T-helper 17 cell (primary cell): ENCODE measurements at places on chromosomes 5 and 9.

- peaks cover 53% of the 10 kb centered on the region for H3K27me3 ChIP-seq
Measured at GRCh38 chr5:150079909-150080461, 6.4 kb downstream of the CSF1R start.

- H3K36me3 ChIP-seq = no peaks in the 10 kb centered on the region
- peaks cover 10% of the 10 kb centered on the region for H3K27me3 ChIP-seq
- H3K4me3 ChIP-seq = no peak overlapping the region
- DNase-seq = no peak
- H3K27ac ChIP-seq = no peak overlapping the region
Measured at GRCh38 chr9:38208206-38208901, 139.3 kb upstream of the SHB start.

- peak overlapping the region; percentile 97 for H3K4me3 ChIP-seq
- no peak for DNase-seq
- H3K36me3 ChIP-seq = peaks cover 9% of the 10 kb centered on the region
- H3K27me3 ChIP-seq = no peaks in the 10 kb centered on the region
- peaks cover 67% of the 10 kb centered on the region for H3K4me1 ChIP-seq
Measured at GRCh38 chr9:127974769-127975261, 6.0 kb downstream of the EEIG1 start.

DNA sequence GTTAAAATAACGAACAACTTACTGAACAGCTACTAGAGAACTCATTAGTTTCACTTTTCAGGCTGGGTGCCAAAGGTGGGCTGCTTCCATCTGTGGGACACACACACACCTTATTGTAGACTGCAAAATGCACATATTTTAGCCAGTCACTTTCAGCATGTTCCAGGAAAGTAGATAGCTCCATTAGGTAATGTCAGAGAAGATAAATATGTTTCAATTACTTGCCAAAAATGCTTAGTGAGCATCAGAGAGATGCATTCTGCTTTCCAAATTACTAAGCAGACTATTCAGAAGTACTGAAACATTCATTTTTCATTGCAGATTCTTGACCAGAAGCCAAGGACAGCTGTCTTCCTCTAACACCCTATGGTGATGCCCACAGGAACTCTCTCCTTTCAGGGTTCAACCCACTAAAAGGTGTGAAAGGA is 56.2 kb upstream of the APC start:
- H3K36me3 ChIP-seq = no peaks in the 10 kb centered on the region
- H3K4me1 ChIP-seq = peaks cover 2% of the 10 kb centered on the region
- H3K4me3 ChIP-seq = no peak overlapping the region

DNA sequence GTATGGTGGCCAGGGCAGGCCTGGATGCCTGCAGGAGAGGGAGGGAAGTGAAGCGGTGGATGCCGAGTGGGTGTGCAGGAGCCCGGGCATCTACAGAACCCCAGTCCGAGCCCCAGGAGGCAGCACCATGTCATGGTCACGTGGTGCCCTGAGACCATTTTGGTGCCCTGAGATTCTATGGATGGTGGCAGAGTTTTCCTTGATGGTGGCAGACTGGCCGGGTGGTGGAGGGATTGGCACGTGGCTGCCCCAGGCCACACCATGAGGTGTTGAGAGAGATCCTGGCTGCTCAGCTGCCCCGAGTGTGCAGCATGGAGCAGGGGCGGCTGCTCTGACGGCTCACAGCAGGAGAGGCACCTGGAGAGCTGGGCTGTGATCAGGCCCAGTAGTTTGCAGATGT is 52.3 kb downstream of the SYK start:
- H3K36me3 ChIP-seq = no peaks in the 10 kb centered on the region
- no peak overlapping the region for H3K4me3 ChIP-seq
- peaks cover 47% of the 10 kb centered on the region for H3K27me3 ChIP-seq
- no peak for DNase-seq
- H3K27ac ChIP-seq = no peak overlapping the region

DNA sequence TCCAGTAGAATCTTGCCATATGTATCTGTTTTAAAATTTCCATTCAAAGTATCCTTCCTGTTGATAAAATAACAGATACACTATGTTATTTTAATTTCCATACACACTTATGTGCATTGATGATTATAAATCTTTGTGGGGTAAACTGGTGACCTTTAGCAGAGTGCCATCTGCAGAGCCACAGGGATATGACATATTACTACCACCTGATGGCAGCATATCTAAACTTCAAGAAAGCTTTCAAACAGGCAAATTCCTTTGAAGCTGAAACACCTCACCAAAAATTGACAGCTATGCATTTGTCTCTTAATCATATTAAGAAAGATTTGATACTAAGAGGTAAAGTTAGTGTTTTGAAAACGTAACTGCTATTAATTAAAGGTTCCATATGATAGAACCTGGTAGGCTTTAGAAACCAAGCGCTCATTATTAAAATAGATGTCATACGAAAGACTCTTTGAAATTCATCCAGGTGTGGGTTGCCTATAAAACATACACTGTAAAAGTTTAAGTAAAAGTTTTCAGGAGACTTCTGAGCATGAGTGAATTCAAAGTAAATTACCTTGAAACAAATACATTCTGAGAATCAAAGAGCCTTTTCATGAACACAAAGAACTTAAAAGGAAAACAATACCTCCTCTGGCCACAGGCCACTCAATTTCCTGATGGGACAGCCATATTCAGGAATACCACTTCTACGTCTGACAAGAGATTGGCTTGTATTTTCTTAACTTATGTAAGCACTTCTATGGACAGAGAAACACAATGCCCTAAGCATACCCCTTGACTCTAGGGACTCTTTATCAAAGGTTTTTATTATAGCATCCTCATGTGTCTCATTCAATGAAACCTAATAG is 93.3 kb downstream of the KIAA0825 start:
- no peaks in the 10 kb centered on the region for H3K4me1 ChIP-seq
- H3K4me3 ChIP-seq = no peak overlapping the region
- H3K27ac ChIP-seq = no peak overlapping the region
- H3K36me3 ChIP-seq = no peaks in the 10 kb centered on the region
- DNase-seq = no peak
